ENCODE measurements at places on chromosomes 4 and X.

GRCh38 chr4:110586131-110586850, 36.6 kb downstream of the PITX2 start:
- DNase-seq, result peak; percentile 7

GRCh38 chrX:150642423-150642822, 50.8 kb upstream of the MTMR1 start:
- no peak for DNase-seq

GRCh38 chr4:148118633-148119032, 323.6 kb downstream of the NR3C2 start:
- no peak for DNase-seq

DNA sequence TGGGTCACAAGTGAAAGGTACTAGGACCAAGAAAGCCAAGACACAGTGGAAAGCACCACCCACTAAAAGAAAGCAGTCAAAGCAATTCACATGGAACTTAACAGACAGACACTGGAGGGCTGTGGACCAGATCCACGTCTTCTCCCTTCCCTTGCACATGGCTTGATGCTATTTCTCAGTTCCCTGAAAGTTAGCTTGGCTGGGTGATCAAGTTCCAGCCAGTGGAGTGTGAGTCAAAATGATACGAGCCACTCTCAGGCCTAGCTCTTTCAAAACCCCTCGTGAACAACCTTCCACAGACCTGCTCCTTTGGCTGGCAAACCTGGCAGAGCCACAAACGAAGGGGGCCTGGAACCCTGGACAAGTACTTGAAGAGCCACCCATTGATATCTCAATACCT, 52.0 kb downstream of the RELL1 start:
- DNase-seq, result no peak

GRCh38 chr4:27084685-27085361, 224.2 kb downstream of the STIM2 start:
- no peak for DNase-seq

DNA sequence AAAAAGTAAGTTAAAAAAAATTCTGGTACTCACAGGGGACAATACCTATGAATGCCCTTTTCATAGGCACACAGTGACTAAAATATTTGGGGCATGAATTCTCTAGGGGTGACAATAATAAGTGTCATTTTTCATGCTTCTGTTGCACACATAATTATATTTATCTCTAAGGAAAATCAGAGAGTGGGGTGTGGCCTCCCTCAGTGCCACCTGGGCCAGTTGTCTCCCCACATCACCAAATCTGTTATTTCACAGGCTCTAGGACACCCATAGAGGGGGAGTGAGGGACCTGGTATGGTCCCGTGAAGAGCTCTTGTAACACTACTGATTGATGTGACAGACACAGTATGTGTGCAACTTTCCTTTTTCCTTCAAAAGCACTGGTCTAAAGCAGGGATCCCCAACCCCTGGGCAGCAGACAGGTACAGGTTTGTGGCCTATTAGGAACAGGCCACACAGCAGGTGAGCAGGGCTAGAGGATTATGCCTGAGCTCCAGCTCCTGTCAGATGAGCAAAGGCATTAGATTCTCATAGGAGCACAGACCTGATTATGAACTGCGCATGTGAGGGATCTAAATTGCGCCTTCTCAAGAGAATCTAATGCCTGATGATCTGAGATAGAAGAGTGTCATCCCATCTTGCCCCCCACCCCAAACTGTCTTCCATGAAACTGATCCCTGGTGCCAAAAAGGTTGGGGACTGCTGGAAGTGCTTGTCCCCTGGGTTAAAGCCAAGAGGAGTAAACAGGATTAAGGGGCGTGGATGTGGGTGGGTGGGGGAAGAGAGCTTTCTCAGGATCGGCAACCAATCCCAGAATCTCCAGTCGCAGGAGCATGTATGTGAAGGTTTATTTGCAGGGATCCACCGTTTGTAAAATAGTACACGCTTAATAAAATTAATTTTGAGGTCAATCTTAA, 856 bp downstream of the SLC9B1 start:
- no peak for DNase-seq

GRCh38 chr4:97892592-97893266, 250.5 kb downstream of the STPG2 start:
- DNase-seq, result no peak
